Activated naive CD8-positive, alpha-beta T cell treated with anti-CD3 and anti-CD28 coated beads for 36 hours (primary cell): ENCODE measurements at places on chromosomes 6 and 20. TPM values are rescaled to one million over a fixed set of nuclear protein-coding genes. Genes with fewer than 3 reads are reported as not detected.
A peak's percentile ranks its signal among the peaks of the same experiment; 100 is the strongest.

- H3K36me3 ChIP-seq: no peaks in the 10 kb centered on the region
- peak; percentile 28 for DNase-seq
- H3K4me3 ChIP-seq: no peak overlapping the region
- peaks cover 42% of the 10 kb centered on the region for H3K27me3 ChIP-seq
These were observed 4.6 kb downstream of the OR2H2 start for GRCh38 chr6:29589423-29590048.

DNA sequence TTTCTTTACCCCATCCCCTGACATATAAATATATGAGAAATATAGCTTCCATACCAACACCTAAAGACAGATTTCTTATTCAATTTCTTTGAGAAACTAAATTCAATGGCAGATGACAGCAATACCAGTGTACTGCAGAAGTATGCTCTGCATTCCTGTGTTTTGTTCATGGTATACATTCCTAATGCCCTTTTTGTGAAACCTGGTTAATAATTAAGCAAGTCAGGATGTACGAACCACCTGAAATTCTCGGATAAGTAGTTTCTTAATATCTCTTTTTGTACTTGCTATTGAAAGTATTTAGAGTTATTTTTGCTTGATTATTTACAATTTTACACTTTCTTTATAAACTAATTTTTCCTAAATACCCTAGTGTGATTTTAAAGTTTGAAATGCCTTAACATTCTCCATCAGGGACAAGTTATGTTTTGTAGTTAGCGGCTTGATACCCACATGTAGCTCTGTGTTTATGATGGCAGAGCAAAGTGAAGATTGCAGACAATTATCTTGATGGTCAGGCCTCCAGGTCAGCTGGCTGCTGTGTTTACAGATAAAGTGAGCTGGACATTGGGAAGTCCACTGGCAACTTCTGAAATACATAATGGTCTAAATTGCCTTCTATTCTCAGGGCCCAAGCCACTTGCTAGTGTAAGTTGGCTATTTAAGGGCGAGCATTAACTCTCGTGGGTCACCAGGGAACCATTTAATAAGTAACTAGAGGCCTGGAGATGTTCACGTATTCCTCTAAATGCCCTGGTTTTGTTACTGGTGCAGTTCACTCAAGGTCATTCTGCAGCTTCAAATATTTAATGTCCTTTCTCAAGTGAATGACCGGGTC is 58.2 kb downstream of the PLCB1 start:
- no peak overlapping the region for H3K27ac ChIP-seq
- H3K4me1 ChIP-seq: no peaks in the 10 kb centered on the region
- peaks cover 11% of the 10 kb centered on the region for H3K27me3 ChIP-seq
- peaks cover 2% of the 10 kb centered on the region for H3K36me3 ChIP-seq

DNA sequence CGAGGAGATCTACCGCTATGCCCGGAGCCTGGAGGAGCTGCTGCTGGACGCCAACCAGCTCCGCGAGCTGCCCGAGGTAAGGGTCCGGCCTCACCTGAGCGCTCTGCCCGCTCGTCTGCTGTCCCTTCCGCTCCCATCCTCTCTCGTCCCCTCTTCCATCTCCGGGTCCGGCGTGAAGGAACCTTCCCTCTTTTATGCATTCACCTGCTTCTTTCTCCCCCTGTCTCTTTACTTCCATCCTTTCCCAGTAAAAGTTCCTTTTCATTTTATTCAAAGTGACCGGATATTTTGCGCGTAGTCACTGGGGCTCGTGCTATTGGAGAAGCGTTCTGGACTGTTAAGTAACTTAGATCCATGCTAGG is 516 bp downstream of the LRRC1 start:
- peaks cover 21% of the 10 kb centered on the region for H3K4me1 ChIP-seq
- DNase-seq: no peak
- peak overlapping the region; percentile 96 for H3K4me3 ChIP-seq
- peaks cover 41% of the 10 kb centered on the region for H3K27me3 ChIP-seq
- peak overlapping the region; percentile 59 for H3K27ac ChIP-seq

DNA sequence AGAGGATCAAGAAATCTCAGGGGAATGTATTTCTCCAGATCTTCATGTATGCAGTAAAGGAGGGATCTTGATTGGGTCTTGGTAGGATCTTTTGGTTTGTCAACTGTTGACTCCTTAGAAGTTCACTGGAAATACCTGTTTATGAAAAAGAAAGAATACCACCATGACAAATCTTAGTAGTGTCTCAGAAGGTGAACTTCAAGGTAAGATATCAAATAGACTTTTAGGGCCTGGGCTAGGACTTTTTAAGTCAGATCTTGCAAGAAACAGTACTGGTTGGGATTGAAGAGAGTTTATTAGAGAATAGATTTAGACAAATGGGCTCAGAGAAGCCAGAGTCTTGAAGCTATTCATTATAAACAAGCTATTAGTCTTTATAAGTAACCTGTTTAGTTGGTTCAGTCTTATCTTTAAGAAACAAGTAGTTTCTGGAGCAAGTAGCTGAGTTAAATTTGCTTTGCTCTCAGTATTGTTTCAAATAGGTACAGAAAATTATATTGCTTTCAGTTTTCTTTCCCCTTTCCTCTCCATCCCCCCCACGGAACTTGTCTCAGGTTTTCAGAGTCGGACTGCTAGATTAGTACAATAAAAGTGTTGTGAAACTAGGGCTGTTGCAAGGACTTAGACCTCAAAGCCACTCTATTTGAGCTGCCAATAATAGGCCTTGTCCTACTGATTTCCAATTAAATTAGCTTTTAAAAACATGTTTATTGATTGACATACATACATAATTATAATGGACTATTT is 529.1 kb upstream of the CITED2 start:
- no peak for DNase-seq
- H3K4me1 ChIP-seq: peaks cover 2% of the 10 kb centered on the region
- H3K27me3 ChIP-seq: peaks cover 12% of the 10 kb centered on the region
- peak overlapping the region; percentile 66 for H3K27ac ChIP-seq

DNA sequence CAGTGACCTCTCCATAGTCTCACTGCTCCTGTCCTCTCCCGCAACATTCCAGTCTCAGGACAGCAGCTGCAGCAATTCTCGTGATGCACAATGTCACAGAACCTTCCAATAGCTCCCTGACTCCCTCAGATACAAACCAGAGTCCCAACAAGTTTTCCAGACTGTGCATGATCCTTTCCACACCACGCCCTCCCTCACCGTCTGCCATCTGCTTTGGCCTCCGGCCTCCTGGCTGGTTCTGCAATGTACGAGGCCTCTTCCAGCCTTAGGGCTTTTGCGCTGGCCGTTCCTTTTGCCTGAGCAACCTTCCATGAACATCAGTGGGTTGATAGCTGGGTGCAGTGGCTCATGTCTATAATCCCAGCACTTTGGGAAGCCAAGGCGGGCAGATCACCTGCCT is 9.6 kb downstream of the FNDC1 start:
- H3K4me1 ChIP-seq: peaks cover 10% of the 10 kb centered on the region
- no peak for DNase-seq
- no peak overlapping the region for H3K4me3 ChIP-seq
- no peak overlapping the region for H3K27ac ChIP-seq
- H3K27me3 ChIP-seq: peaks cover 20% of the 10 kb centered on the region

DNA sequence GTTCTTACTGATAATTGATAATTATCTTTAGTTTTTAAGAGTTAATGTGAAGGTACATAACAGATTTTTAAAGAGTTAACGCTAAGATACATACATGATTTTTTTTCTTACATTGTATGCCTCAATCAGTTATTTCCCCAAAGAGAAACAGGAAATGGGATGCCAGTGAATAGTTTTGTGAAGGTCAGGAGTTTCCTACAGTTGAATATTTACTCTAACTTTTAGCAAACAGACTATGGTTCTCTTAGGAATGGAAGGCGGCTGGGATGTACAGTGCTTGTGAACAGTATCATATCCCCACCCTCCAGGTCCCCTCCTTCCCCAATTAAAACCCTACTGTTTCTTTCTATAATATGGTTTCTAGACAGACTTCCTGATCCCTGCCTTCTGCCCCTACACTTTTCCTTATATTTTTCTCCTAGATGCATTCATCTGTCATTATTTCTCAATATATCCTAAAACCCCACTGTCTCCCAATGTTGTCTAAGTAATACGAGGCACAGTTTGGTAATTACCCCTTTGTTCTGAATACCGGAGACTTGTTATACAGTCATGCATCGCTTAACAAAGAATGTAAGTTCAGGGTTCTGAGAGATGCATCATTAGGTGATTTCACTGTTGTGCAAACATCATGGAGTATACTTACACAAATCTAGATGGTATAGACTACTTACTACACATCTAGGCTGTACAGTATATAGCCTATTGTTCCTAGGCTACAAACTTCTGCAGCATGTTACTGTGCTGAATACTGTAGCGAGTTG is 29.2 kb downstream of the SLC35A1 start:
- H3K27me3 ChIP-seq: no peaks in the 10 kb centered on the region
- H3K36me3 ChIP-seq: peaks cover 16% of the 10 kb centered on the region
- H3K4me1 ChIP-seq: peaks cover 13% of the 10 kb centered on the region

DNA sequence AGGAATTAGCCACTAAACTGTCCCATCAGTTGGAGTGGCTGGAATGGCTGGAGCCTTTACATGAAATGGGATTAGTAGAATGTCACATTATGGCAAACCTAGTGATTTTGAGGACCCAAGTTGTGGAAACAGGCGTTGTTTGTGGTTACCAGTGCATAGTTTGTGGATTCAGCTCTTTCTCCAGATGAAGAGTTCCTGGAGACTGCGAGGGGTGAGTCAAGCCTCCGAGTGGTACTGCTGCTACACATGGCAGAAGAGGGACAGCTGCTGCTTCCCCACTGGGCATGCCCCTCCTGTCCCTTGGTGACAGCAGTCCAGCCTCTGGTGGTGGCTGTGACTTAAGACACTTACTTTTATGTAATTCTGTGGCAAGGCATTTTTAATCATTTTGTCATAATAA is 94.2 kb upstream of the SCP2D1 start:
- DNase-seq: no peak
- no peak overlapping the region for H3K27ac ChIP-seq

The PAK5 gene
- total RNA-seq: not detected

The OR2J3 gene
- not detected for total RNA-seq

The NKX2-2 gene
- total RNA-seq: not detected

The HRH3 gene
- not detected for total RNA-seq

The STK35 gene
- 19.1 TPM for total RNA-seq

The LPA gene
- not detected for total RNA-seq

The MRAP2 gene
- total RNA-seq: not detected
